Fibroblast of pulmonary artery (primary cell): ENCODE measurements at places on chromosomes 6 and 20.

DNA sequence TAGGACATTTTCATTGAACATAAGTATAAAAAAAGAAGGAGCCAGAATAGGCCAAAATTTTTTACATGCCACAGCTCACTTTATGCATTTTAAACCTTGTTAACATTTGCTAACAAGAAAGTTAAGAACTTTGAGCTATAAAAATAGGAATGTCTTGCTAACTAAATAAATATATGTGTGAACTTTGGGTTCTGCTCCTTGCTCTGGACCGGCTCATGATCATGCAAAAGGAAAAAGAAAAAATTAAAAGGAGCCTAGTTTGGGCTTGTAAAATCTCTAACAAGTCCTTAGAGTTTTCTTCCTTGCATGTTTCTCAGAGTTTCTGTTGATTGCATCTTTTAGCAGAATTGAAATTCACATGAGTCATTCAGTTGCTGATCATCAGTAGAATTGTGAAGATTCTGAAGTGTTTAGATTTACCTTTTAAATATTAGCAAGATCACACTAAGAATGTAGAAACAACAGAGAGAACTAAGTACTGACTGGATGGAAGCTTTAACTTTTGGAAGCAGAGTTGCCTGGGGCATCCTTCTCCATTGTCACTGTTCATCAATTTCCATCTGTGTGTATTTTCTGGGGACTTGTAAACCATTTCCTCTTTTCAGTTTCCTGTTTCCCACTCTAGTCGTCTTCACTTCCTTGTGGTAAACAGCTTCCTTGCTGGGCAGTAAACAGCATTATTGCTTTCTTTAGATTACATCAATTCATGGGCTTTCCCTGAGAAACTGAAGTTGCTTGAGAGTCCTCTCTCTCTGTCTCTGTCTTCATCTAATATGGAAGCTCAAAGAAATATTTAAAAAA lies 458.4 kb upstream of the BTBD3 start:
- DNase-seq = peak; percentile 4

GRCh38 chr20:50587291-50587961 lies 77.2 kb downstream of the PTPN1 start:
- no peak for DNase-seq

DNA sequence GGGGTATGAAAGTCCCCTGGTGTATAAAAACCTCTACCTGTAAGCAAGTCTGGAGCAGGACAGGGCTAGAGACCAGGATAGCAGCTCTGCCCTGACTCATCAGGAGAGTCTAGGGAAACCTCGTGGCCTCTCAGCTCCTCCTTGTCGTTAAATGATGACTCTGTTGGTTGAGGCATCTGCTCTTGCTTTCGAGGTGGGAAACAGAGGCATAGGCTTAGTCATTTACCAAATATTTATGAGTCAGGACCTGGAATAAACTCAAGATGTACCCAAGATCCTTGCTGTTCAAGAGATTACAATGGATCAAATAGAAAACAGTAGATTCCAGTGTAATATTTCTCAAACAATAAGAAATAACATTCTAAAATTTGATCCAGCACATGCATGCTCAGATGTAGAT lies 5.5 kb downstream of the MANBAL start:
- DNase-seq = peak; percentile 93

DNA sequence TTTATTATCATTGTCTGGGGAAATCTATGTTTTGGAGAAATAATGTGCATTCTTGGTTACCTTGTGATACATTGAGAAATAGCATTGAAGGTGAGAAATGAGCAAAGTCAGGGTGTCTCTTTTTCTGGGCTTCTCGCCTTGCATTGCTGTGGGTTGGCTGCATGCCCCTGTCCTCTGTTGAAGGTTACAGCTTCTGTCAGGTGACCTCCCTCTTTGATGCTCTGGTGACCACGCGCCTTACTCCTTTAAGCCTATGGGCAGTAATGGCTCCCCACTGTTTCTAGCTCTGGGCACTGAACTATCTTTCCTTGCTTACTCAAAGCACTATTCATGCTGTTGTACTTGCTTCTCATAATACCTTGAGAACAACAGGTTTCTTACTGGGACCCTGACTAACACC lies 14.6 kb downstream of the ADGRB3 start:
- DNase-seq = no peak

DNA sequence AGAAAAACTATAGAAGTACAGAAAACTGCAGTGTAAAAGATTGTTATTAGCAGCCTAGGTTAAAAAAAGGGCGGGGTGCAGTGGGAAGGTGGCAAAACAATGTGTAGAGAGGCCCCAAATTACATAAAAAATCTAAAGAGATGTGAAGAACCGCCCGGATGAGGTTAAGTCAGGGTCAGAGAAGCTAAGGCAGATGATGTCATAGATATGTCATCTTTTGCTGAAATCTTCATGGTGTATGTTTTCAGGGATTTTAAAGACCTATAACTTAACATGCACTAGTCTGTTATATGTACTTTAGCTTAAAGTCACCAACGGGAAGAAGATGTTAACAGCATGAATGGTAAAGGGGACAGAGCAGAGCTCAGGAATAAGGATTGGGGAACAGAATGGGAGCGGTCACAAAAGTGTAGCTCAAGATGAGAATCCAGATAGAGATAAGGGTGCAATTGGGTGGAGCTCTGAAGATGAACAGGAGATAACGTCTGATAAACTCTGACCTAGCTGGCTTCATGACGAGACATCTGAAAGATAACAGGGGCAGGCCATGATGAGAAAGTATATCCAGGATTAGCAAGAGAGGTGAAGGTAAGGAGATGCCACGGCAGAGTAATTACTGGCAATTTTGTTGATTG lies 83.4 kb downstream of the TFAP2A start:
- no peak for DNase-seq

DNA sequence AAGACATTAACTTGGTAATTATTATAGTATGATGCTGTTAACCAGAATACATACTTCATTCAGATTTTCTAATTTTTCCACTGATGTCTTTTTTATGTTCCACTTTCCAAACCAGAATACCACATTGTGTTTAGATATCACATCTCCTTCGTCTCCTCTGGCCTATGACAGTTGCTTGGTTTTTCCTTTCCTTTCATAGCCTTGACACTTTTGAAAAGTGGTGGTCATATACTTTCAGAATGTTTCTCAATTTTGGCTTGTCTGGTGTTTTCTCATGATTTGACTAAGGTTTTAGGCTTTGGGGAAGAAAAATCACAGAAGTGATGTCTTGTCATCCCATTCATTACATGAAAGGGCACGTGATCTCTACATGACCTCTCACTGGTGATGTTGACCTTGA lies 24.3 kb upstream of the RIMS4 start:
- DNase-seq = no peak

DNA sequence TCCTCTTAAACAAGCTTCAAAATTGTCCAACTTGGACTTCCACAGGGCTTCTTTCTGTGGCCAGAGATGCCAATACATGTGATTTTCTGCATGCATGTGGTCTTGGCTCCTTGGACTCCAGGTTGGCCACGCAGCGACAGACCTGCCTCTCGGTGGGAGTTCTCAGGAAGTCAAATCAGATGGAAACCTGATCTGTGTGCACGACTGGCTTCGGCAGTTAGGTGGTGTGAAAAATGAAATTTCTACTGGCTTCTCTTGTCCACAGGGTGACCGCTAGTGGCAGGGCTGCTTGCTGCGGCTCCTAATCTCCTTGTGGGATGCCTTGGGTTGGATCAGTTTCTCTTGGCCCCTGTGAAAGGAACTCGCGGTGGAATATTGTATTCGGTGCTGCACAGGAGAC lies 57.3 kb downstream of the PHACTR3 start:
- DNase-seq = no peak

DNA sequence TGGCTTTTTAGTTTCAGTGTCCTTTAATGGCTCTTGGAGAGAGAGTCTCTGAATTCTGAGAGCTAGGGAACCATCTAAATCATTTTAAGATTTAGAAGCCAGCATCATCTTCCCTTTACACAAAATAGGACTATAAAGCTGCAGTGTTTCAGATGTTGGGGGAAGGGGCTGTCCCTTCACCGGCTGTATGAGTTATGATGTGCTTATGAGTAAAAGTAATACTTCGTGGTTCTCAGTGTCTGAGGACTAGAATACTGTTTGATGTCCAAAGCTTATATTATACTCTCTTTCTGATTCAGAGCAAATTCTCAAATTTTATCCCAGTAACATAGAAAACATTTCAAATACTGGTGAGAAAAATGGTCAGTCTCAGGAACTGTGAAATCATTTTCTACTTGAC lies 63.5 kb upstream of the FAM8A1 start:
- DNase-seq = no peak

- DNase-seq = no peak
Observed at GRCh38 chr6:133160536-133160935, 80.6 kb upstream of the EYA4 start.

DNA sequence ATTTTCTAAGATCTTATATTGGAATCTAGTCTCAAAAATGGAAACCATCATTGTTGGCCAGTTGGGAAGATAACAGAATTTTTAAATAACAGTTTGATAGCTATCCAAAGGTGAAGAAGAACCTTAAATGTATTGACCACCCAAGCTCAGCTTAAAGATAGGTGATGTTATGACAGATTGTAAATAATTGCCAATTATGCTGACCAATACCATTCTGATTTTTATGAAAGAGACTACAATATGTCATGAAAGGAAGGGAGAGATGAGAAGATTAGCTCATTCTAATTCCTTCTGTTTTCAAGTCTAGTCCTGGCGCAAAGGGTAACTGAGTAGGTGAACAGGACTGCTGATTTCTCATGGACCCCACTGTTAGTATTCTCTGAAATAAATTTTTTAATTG lies 5.7 kb upstream of the TAB2 start:
- DNase-seq = no peak

DNA sequence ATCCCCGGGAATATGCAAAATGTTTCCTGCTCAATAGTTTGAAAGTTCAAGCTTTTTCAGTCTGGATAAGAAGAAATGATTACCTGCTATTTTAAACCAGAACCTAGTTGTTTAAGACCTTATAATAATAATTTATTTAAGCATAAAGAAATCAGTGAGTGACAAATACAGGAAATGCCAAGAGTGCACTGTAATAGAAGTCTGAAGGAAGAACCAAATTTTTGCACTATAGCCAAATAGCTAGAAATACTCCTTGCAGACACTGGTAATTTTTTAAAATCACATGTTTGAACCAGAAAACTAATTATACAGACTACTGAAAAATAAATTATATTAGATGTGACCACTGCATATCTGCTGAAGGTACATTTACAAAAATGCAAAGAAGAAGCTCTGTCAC lies 93.2 kb downstream of the MMS22L start:
- DNase-seq = peak; percentile 74

GRCh38 chr20:63055575-63056235 lies 48.9 kb upstream of the BHLHE23 start:
- DNase-seq = no peak

DNA sequence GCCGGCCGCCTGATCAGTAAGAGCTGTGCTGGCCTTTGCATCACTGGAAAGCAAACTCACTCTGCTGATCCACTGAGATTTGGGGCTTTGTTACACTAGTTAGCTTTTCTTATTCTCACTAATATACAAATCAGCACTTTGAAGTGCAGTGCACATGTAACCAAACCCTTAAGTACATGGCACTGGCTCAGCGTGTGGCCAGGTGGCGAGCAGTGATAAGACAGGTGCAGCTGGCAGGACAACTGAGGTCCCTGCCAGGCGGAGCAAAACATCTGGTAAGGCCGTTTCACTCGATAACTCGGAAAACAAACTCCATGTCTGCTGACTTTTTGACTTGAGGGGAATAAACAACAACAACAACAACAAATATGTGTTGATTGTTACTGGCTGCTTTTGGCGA lies 11.0 kb downstream of the GFRA4 start:
- DNase-seq = no peak

DNA sequence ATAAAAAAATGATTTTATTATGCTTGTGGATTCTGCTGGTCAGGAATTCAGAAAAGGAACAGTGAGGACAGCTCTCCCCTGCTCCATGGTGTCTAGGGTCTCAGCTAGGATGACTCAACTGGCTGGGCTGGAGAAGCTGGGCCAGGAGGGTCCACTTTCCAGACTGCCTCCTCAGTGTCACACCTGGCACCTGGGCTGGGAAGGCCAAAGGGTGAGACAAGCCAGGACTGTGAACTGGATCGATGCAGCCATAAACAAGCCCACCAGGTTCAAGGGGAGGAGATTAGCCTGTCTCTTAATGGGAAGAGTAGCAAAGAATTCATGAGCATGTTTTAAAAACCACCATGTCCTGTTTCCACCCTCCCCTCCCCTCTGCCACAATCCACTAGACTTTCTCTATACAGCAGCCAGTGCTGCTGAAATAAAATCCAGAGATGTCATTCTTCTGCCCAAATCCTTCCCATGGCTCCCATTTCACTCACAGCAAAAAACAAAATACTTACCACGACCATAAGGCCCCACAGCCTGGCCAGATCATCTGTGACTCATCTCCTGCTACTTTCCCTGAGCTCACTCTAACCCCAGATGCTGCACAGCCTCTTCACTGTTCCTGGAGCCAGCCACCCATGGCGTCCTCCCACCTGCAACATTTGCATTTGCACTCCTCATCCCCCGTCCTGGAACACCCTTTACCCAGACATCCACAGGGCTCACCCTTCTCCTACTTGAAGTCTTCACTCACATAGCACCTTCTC lies 13.8 kb downstream of the SPTLC3 start:
- DNase-seq = peak; percentile 64

DNA sequence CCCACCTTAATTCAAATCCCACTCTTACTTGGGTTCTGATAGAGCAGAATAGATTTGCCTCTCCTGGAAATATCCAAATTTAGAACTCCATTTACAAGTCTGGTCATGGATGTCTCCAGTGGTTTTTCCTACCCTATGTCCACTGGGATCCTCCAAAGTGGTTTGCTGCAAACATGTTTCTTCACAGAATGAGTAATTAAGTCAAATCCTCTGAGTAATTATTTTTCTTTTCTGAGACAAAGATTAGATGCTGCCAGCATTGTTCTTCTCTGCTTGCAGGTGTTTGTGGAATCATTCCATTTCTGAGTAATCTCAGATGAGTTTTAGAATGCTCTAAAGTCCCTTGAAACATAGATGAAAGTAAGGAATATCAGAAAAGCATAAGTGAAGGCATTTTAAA lies 21.9 kb downstream of the DTD1 start:
- DNase-seq = no peak

GRCh38 chr20:37777988-37778659 lies 84.3 kb downstream of the CTNNBL1 start:
- no peak for DNase-seq

DNA sequence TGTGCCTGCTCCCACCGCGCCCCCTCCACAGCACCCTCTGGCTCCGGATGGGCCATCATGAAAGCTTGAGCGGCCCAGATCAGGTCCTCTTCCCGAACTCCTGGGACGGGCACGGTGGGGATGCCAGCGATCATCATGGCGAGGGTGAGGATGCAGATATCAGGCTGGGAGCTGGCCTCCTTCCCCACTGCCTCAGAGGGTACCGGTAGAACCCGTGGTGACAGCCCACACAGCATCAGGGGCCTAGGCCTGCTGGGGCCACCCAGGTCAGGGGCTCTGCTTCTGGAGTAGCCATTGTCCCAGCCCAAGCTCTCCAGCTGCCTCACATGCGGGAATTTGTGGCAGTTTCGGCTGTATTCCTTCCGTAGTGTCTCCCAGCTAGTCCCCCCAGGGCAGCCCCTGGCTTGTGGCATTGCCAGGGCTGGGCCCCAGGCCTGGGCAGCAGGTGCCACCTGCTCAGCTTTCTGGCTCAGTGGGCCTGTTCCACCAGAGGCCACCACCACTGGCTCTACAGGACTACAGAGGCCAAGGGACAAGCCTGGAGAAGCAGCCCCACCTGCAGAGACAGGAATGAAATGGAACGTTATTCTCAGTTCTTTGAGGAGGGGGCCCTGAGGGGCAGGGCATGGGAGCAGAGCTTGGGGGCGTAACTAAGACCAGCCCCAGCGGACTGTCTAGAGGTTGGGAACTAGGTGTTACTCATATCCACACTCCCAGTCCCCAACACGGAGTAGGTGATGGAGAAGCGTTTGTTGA lies 654 bp downstream of the SPATA25 start:
- DNase-seq = no peak

GRCh38 chr6:25350573-25350972 lies 71.4 kb downstream of the CARMIL1 start:
- DNase-seq = no peak
